Endothelial cell (in vitro differentiated cells): ENCODE measurements at places on chromosomes 11 and 22.

DNA sequence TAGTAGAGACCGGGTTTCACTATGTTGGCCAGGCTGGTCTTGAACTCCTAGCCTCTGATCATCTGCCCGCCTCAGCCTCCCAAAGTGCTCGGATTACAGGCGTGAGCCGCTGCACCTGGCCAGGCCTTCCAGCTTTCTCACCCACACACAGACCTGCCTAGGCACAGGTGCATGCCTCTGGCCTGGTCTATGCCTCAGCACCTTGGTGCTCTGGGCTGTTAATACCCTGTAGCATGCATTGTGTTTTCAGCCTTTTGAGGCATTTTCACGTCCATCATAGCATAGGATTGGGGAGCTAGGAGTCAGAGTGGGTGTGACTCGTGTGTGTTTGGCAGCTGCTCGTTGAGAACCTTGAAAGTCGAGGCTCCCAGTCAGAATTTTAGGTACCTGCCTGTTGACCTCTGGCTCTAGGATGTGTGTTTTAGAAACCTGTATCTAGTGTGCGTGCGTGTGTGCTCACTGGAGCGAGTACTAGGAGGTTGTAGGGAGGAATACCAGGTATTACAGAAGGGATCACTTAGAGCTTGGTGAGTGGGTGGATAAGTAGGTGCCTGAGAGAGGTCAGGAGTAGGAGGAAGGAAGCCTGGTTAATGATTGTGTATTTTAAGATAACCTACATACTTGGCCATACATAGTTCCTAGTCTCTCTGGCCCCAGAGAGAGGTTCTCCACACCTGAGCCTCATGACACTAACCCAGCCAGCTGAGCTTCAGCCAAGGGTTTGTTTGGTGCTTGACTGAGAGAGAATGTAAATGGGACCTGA lies 20.0 kb downstream of the CRKL start:
- DNase-seq, result no peak

DNA sequence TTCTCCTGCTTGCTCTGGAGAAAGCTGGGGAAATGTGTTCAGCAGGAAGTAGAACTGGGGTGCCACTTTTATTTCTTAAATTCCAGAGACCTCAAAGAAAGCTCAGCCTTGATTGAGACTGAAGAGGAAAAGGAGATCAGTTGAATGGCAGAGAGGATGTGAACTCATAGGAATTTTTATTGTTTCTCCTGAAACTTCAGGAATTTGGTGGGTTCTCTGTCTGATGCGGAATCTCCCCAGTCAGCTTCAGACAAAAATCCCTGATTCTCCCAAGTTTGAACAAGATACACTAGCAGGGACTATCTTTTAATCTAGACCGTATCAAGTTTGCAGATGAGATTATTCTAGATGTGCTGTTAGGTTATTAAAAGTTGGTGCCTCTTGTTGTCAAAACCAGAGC lies 23.0 kb downstream of the EHF start:
- DNase-seq, result no peak

DNA sequence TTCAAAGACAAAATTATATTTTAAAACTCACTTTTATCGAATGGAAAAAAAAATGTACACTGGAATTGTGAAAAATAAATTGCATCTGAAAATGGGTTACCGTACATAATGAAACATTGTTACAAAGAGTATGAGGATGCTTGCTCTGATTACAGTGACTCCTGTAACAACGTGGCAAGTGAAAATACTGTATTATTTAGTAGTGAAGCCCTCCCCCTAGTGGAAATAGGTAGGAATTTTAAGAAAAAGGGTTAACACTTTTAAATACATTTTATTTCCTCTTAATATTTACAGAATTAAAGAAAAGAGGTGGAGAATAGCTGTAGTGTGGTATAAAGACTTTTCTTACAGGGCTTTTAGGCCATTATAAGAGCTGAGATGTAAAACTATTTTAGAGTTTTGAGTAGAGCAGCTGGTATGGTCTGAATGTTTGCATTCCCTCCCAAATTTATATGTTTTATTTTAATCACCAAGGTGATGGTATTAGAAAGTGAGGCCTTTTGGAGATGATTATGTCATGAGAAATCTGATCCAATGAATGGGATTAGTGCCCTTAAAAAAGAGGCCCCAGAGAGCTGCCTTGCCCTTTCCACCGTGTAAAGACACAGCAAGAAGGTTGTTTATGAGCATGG lies 25.2 kb downstream of the FAM76B start:
- no peak for DNase-seq

DNA sequence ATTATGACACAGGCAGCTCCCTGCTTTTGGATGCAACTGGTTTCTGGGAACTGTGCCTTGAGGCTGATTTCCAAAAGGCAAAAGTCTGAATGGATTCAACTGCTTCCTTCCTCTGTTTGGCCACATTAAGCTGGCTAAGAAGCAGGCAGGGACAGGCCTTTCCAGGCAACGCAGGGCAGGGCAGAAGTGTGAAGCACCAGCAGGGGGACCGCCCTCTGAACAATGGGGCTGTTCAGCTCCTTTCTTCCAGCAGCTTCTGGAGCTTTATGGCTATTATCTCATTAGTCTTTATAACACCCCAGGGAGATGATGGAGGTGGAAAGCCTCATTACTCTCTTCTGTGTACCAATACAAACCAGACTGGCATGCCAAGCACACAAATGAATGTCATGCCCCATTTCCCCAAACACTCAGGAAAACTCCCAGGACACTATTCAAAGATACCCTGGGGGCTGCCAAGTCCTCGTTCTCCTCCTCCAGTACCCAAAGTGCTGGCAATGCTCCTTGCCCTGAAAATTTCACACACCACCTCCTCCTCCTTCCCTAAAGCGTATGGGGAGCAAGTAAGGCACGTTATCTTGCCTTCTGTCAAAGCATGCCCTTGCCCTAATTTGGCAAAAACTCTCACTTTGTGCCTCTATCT lies 21.3 kb downstream of the MORC2 start:
- peak; percentile 59 for DNase-seq

DNA sequence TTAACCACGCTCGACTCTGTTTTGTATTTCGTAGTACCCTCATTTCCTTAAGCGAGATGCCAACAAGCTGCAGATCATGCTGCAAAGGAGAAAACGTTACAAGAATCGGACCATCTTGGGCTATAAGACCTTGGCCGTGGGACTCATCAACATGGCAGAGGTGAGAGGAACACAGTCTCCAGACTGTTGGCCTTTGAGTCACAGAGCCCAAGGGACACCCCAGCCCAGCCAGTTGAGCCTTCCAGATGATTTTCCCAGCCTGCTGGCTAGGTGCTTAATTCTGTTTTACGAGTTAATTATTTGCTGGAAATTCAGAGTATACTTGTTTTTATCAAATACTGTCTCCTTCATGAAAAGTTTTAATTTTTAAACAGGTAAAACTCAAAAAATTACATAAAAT lies 57.3 kb upstream of the RAB1B start:
- no peak for DNase-seq

DNA sequence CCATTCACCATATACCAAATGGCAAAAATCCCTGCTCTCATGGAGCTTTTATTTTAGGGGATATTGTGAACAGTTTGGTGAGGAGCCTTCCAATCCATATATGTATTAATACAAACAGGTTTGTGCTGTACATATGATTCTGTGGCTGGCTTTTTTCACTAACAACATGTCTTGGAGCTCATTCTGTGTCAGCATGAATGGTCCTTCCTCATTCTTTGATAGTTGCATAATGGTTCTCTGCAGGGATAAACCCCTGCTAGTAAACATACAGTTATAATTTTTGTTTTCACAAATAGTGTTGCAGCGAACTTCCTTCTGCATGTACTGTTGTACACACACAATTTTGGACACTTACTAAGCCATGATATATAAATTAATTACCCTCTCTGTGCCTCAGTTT lies 8.3 kb downstream of the PRR5L start:
- no peak for DNase-seq

GRCh38 chr22:26671317-26672059 lies 14.1 kb downstream of the MIAT start:
- no peak for DNase-seq

GRCh38 chr22:22099833-22100812 lies 117.5 kb upstream of the TOP3B start:
- DNase-seq, result no peak
